ENCODE measurements at places on chromosomes 3 and 15.

- DNase-seq: no peak
These were observed 30.2 kb downstream of the CPNE4 start for GRCh38 chr3:132004571-132004970.

- no peak for DNase-seq
These were observed 137.5 kb downstream of the XXYLT1 start for GRCh38 chr3:195133462-195133861.

- DNase-seq: no peak
These were observed 92.1 kb upstream of the ICE2 start for GRCh38 chr15:60571008-60571420.

- no peak for DNase-seq
These were observed 187.7 kb downstream of the GREM1 start for GRCh38 chr15:32905481-32905880.

DNA sequence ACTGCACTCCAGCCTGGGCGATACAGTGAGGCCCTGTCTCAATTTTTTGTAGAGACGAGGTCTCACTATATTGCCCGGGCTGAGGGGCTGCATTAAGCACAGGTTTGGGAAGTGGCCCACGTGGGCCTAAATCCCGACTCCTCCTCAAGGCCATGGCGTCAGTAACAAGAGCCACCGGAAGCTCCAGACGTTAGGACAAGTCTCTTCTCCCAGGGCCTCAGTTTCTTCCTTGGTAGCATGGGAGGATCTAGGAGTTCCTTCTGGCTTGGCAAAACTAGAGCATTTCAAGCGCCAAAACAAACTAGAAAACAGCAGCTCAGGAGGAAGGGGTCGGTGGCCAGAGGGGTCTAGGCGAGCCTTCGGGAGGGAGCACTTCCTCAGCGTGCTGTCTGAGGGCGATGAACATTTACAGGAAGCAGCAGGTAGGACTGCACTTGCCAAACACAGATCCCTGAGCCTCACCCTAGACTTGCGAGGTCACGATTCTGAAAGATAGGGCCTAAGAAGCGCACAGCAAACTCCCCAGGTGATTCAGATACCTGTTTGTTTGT lies 536 bp downstream of the SNAPC5 start:
- DNase-seq: no peak

DNA sequence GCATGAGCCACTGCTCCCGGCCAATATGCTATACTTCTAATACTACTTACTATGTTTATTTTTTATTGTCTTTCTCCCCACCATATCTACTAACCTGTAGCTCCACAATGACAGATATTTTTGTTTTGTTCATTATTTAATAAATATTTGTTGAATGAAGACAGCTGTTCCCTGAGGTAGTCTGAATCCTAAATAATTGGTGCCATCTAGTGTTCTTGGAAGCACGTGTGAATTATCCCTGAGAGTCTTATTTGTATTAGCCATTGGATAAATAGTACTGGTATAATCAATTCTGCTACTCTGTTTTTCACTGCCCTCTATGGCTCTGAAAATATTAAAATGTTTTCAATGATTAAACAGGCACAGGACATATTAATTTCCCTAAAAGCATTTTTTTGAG lies 5.6 kb upstream of the APPL1 start:
- no peak for DNase-seq

- DNase-seq: no peak
These were observed 67.3 kb downstream of the MORC1 start for GRCh38 chr3:109050591-109051167.

GRCh38 chr3:125150525-125151441 lies 61.8 kb downstream of the SLC12A8 start:
- peak; percentile 39 for DNase-seq

- no peak for DNase-seq
These were observed 12.5 kb downstream of the TRAT1 start for GRCh38 chr3:108835101-108835500.

GRCh38 chr15:81889485-81889881 lies 156.3 kb downstream of the MEX3B start:
- no peak for DNase-seq

All from activated CD4-positive, CD25-positive, alpha-beta regulatory T cell (primary cell).